T-helper 17 cell (primary cell): ENCODE measurements at places on chromosomes 1 and 21. TPM values are rescaled to one million over a fixed set of nuclear protein-coding genes. Genes with fewer than 3 reads are reported as not detected.
A peak's percentile ranks its signal among the peaks of the same experiment; 100 is the strongest.

CR2 gene
- 3.8 TPM for total RNA-seq

CD34 gene
- total RNA-seq, result not detected

FTCD gene
- total RNA-seq, result 1.1 TPM

DNA sequence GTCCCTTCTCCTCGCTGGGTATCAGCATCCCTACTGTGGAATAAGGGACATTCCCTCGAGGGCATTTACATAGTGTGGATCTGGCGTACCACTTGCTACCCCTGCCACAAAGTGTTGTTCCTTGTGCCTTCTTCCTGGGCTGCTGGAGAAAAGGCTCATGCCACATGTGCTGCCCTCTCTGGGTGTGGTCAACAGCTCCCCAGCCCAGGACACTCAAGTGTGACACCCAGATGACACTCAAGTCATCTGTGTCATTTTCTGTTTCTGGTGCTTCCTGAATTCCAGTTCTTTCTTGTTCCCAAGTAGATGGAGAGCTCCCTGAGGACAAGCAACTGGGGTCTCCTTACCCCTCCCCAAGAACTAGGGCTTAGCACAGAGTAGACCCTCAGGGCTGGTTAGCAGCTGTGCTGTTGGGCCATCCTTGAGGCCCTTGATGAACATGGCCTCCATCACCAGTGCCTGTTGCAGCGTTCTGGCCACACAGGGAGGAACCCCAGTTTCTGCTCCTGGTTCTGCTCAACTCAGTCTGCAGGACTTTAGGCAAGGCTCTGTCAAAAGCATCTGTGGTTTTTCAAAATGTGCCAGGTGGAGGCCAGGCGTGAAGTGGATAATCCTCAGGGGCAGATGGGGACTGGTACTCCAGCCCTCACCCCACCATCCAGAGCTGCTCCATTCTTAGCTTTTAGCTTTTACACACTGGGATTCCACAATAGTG lies 49.0 kb upstream of the CLIC4 start:
- H3K4me1 ChIP-seq, result peaks cover 3% of the 10 kb centered on the region
- H3K36me3 ChIP-seq, result no peaks in the 10 kb centered on the region
- peak overlapping the region; percentile 29 for H3K27ac ChIP-seq
- no peak for DNase-seq
- no peaks in the 10 kb centered on the region for H3K27me3 ChIP-seq

GRCh38 chr1:82485591-82486369 lies 685.0 kb downstream of the ADGRL2 start:
- no peaks in the 10 kb centered on the region for H3K4me1 ChIP-seq
- H3K36me3 ChIP-seq, result no peaks in the 10 kb centered on the region
- no peak overlapping the region for H3K27ac ChIP-seq
- no peak overlapping the region for H3K4me3 ChIP-seq

GRCh38 chr1:8340448-8340847 lies 22.5 kb downstream of the SLC45A1 start:
- no peaks in the 10 kb centered on the region for H3K27me3 ChIP-seq
- H3K4me3 ChIP-seq, result no peak overlapping the region
- no peak overlapping the region for H3K27ac ChIP-seq

DNA sequence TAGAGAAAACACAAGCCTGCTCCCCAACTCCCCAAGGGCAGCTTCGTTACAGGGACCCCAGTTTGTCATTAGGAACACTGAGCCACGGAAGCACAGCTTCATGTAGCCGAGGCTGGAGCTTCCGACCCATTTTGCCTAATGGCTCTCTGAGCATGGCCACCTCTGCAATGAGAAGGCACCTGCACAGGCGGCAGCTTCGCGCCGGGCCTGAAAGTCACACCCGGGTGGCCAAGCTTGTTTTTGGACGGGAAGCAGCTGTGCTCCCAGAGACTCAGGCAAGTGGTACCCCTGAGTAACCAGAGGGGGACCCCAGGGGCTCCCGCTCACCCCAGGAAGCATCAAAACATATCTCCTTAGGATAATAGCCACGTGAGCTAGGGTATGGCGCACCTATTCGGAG lies 80.9 kb downstream of the SLC66A1 start:
- DNase-seq, result no peak
- H3K4me3 ChIP-seq, result peak overlapping the region; percentile 25
- no peaks in the 10 kb centered on the region for H3K36me3 ChIP-seq
- H3K27me3 ChIP-seq, result no peaks in the 10 kb centered on the region
- H3K4me1 ChIP-seq, result peaks cover 53% of the 10 kb centered on the region
